Camera-type eye (tissue), 1 donor: ENCODE measurements at places on chromosomes 13 and 19. TPM values are rescaled to one million over a fixed set of nuclear protein-coding genes. Genes with fewer than 3 reads are reported as not detected.

The TEX101 gene
- 0.55 TPM for total RNA-seq

The ZNF626 gene
- total RNA-seq: 49.0 TPM

The ZNF90 gene
- total RNA-seq: 8.5 TPM

The MCF2L gene
- total RNA-seq: 91.5 TPM

The WDR62 gene
- 6.4 TPM for total RNA-seq

The ZNF569 gene
- 19.5 TPM for total RNA-seq

The MYO1F gene
- 6.7 TPM for total RNA-seq

The RGL3 gene
- 2.5 TPM for total RNA-seq

The TJP3 gene
- 5.3 TPM for total RNA-seq
